ENCODE measurements at places on chromosomes 2 and 18.

DNA sequence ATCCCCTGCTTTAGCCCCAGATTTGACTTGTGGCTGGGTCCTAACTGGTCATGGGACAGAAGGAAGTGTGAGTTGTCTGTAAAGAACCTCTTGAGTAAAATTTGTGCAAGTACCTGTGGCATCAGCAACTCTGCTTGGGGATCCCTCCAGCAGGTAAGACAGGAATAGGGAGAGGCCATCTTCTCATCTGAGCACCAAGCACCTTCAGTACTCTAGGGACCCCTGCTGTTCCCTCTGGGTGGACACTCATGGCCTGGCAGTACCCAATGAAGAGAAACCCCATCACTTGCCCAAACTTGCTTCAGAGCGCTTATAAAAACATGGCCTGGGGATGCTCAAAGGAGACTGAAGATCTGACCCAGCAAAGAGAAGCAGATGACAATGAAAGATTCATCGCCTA, 297.8 kb downstream of the SP3 start:
- DNase-seq, result no peak

DNA sequence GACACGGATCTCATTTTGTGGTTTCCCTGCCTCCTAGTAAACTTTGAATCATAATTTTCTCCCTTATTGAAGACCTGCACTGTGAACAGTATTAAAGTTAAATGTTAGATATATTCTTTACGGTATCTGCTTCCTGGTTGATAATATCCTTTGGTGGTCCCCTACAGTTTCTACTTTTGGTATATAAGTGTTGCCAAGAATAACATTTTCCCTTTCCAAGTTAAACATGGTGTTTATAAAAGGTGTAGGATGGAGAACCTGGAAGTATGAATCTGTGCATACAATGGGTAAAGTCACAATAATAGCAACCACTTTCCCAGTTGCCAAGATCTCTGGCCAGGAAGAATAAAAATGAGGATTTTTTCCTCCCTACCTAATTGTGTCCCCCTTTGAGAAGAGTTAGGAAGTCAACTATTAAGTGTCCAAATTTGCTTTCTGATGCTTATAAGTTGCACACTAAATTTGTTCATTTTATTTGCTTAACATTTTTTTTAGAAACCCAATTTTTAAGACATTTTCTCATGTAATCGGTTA, 201.0 kb upstream of the STK17B start:
- DNase-seq, result no peak

DNA sequence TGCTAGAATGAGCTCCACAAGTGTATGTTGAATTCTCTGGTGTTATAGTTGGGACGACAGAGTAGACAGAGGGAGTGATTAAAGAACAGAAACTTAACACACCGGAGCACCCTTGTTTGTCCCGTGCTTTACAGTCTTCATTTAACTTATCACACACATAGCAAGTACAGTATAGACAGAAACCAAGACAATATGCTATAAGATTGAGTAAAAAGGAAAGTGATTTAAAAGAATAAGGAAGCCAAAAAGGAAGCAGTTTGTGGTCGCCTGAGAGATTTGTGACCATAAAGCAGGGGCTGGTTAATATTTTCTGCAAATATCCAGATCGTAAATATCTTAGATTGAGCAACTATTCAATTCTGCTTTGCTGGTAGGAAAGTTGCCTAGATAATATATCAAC, 1128.4 kb downstream of the TSN start:
- no peak for DNase-seq

GRCh38 chr2:159904959-159905305, 106.9 kb upstream of the CD302 start:
- no peak for DNase-seq

DNA sequence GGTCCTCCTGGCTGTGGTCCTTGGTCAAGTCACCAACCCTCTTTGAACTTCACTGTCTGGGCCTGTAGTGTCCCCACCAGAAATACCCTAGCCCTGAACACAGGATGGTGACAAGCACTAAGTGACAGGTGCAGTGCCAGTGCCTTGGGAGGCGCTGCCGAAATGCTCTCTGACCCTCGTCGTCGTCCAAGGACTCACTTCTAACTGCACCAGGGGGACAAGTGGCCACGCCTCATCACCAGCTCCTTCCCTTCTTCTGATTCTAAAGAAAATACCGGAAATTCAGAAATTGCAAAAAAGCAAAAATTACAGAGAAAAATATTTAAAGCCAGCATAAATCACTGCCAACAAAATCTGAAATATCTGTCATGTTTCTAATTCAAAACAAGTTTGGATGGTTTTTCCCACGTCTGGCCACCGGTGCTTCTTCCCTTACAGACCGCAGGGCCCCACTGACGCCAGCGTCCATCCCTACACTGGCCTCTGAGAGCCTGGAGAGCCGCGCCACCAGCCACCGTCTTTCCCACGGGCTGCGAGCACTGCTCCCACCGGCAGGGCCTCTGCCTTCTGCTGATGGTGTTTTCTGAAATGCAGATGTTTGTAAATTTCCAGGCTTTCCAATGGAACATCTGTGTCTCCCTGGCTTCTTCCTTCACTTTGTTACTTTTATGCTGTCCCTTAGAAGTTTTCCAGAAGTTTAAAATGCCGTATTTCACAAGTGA, 37.4 kb upstream of the GPC1 start:
- DNase-seq, result no peak

GRCh38 chr2:122168799-122169198, 413.3 kb downstream of the TSN start:
- no peak for DNase-seq

DNA sequence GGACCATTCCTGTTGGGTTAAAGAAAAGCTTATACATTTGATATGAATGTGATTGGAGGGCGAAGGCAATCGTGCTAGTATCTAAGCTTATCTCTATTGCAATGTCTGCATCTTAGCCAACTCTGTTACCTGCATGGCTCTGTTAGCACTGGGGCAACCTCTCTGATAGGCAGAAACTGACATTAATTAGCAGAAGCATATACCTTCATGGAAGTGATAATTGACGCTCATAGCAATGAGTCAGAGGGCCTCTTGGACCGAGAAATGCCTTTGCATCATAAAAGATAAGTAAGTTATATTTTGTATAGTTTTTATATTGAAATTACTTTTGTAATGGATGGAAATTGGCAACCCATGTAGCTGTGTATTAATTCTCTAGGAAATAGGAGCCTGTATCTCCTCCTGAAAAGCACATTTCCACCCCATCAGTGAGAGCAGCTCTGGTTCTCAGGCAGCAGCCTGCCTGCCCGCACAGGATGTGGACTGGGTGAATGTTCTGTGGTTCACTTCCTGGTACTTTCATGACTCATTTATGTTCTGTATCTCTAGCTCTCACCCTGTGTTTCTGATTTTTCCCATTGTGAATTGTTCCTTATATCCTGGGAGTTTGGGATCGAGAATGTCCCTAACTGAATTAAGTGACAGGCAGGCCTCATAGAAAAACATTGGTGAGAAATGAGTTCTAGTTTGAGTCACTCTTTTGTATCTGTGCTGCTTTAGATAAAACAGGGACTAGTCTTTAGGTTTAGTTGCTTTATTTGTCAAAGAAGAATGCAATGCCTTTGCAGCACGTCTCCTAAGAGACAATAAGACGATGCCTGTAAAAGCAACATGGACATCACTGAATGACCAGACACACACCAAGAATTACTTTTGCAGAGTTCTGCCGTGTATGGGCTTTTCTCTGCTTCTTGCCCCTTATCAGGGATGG, 344.9 kb downstream of the DCDC2C start:
- DNase-seq, result no peak
